NAMALWA (cell line): ENCODE measurements at places on chromosomes 16 and 17.

DNA sequence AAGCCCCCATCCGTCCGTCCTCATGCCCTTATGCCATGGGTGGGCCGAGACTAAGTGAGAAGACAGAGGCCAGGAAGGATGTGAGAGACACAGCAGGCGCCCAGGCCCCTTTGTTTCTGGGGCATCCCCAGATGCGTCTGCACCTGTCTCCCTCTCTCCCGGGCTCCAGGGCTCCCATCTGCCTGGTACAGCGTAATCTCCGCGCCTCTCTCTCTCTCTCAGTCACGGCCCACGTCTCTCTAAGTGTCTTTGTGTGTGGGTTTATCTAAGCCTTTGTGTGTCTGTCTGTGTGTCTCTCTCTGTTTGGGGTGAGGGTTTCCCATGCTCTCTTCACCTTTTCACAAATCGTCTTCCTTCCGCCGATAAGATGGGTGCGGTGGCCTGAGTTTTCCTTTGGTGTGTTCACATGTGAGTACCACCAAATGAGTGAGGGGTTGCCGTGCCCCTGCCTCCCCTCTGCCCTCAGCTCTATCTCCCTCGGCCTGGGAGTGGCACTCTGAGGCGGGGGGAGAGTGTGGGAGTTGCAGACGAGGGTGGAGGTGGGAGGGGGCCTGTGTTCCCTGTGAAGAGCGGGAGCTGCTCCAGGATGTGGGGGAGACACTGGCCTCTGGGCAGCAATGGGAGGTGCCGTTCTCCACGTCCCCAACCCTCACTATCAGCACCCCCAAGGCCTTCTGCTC lies 25.8 kb upstream of the ABCC3 start:
- no peak for DNase-seq

GRCh38 chr16:13305019-13305755 lies 403.8 kb downstream of the SHISA9 start:
- DNase-seq = no peak

DNA sequence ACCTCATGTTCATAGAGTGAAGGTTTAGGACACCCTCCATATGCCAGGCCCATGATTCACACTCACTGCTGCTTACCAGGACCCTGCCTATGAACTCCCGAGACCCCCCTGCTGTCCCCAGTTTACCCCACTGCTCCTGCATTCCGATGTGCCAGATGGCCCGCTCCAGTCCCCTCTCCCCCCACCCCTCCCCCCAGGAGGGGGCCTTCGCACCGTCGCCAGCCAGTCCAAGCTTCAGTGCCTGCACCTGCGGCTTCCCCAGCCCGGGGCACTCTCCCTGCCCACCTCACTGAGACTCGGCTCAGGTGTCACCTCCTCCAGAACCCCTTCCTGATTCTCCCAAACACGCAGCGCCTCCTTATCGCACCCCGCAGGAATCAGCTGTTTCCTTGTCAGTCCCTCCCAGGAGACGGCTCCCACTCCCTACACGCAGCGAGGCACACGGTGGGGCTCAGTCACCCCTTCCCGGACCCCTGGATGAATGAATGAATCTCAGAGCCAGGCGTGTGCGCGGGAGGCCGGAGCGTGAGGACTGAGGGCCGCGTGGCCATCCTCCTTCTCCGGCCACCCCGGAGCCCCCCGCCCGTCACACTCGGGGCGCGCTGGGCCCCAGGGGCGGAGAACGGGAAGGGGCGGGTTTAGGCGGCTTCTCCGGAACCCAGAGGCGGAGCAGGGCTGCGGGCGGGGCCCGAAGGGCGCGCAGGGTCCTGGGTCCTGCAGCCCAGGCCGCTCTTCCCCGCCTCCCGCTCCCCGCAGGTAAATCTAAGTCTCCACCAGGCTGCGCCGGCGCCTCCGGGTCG lies 1.6 kb downstream of the MYO1C start:
- peak; percentile 56 for DNase-seq

DNA sequence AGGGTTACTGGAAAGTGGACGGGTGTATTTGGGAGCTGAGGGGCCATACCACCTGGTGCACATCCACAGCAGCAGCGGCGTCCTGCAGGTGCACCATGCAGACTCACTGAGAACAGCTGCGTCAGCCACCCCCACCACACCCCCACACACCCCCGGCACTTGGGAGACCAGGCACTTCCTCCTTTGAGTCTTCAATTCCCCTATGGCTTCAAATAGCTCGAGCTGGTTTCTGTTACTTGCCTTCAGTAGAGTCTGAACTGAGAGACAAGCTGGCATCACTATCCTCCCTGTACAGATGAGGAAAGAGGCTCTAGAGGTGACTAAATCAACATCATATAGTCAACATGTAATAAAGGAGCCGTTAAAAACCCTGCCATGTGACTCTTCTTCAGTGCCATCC lies 15.4 kb downstream of the CUEDC1 start:
- peak; percentile 94 for DNase-seq

DNA sequence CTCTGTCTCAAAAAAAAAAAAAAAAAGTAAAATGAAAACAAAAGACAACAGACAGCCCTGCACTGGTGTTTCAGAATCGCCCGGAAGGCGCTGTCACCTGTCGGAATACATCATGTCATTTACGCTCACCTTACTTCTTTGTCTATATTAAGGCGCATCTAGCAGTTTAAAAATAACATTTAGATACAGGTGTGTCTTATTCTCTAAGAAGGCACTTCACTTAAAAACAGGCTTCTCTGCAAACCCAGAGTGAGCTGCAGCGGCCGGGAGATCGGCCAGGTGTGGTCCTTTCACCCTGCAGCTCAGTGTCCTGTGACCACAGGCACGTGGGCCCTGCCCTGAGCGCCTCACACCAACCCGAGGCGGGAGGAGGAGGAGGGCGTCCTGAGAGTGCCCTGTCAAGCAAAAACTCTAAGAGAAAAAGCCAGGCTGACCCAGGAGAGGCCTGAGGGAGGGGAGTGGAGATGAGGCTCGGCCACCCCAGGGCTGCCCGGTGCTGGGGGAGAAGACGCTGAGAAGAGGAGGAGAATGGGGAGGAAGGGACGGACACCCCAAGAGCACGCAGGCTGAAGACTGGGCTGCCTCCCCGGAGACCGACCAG lies 3.3 kb upstream of the LMF1 start:
- no peak for DNase-seq

- DNase-seq = no peak
These were observed 54.9 kb downstream of the RGS9 start for GRCh38 chr17:65191811-65192740.

DNA sequence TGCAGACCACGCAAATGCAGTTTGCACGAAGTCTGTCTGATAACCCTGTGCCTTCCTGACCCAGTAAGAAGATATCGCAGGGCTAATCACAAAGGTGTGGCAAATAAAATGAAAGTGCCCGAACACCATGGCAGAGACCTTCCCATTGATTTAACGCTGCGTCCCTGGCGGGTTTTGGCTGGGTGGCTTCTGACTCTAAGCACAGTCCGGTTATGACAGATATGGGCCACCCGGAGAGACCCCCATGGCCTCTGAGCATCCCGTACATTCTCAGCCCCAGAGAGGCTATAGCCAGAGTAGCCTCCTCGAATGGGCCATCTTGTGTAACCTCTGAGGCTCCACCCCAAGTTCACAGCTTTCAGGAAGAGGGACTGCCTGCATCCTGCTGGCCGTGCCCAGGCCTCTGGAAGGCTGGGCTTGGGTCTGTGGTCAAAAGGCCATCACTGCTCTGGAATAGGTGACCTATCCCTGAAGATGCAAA lies 5.5 kb downstream of the FOXC2 start:
- DNase-seq = no peak

GRCh38 chr17:60231691-60232090 lies 81.9 kb downstream of the CA4 start:
- DNase-seq = no peak

GRCh38 chr16:22386976-22387375 lies 12.6 kb upstream of the CDR2 start:
- DNase-seq = no peak

GRCh38 chr17:40958086-40958953 lies 8.4 kb downstream of the KRT39 start:
- no peak for DNase-seq

GRCh38 chr17:55641676-55642081 lies 81.0 kb downstream of the TMEM100 start:
- peak; percentile 81 for DNase-seq

GRCh38 chr16:86681031-86681756 lies 102.8 kb downstream of the FOXL1 start:
- no peak for DNase-seq

DNA sequence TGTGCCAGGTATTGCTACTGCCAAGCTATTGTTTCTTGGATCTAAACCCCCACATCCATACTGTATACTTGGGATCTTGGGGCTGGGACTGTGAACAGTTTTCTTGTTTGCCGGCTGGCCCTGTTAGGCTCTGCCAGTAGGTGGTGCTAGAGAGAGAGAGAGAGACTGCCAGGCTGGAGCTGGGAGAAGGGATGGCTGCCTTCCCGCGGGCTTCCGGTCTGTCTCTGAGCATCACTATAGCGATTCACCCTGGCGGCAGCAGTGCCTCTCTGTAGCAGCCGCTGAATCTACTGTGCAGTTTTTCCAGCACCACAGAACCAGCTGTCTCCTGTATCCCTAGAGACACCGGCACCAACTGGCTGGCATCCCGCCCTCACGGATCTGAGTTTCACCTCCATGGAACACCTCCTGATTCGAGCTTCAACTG lies 201.2 kb downstream of the UTP18 start:
- DNase-seq = peak; percentile 51

DNA sequence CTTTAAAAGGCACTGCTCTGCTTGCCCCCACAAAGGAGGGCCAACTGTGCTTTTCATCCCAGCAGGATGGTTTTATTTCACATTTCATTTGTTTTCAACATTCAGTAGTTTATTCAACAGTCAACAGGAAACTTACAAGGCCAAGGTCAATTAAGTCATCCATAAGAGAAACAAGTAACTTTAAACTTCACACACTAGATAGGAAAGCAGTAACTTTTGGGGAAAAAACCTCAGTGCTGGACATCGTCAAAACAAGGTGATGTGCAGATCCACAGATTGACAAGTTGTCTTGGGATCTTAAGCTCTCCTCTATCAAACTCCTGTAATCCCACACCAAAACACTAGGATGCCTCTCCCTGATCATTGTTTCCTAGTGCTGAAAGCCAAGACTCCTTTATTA lies 18.5 kb downstream of the NFE2L1 start:
- DNase-seq = no peak

DNA sequence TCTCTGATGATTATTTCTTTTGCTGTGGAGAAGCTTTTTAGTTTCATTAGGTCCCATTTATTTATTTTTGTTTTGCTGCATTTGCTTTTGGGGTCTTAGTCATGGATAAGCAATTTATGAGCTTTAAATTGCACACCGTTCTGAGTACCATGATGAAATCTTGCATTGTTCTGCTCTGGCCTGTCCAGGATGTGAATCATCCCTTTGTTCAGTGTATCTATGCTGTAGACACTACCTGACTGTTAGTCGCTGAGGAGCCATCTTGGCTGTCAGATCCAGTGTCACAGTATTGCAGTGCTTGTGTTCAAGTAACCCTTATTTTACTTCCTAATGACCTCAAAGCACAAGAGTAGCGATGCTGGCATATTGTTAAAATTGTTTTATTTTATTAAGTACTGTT lies 218.0 kb upstream of the CNTNAP4 start:
- DNase-seq = no peak

DNA sequence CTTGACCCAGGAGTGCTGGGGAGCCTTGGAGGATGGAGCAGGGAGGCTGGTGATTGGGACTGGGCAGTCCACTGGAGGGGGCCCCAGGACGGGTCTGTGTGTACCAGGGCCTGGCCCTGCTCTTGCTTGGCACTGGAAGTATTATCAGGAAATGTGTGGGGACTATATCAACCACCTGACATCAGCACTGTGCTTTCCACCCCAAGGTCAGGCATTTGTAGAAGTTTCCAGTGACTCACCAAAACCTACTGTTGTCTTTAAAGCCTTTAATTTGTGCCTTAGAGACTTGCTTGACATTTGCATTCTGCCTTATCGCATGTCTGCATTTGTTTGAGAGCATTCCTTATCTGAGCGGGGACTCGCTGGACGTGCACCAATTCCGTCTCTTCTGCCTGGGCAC lies 323.1 kb downstream of the FOXL1 start:
- no peak for DNase-seq

GRCh38 chr16:10188236-10188635 lies 6.0 kb upstream of the GRIN2A start:
- no peak for DNase-seq

DNA sequence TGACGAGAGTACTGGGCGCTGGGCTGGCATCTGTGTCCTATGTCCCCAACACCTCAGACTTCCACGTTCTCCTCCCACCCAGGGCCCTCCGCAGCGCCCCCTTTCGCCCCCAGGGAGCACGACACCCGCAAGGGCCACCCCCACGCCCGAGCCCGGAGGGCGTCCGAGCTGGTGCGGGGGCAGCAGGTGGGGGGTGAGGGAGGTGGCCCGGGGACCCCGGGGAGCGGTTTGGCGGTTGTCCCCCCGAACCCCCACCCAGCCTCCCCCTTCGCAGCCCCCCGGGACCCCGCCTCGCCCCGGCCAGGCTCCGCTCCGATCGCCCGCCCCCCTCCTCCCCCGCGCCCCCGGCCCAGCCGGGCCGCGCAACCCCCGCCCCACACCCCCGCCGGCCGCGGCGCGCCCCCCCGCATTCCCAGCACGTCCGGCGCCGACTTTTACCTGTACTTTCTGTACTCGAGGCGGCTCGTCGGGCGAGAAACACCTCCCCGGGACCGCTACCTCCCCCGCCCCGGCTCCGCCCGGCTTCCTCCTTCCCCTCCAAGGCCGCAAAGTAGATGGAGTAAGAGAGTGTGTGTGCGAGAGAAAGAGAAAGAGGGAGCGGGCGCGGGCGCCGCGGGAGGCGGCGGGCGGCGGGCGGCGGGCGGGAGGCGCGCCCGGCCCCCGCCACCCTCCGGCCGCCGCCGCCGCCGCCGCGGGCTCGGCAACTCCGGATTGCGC lies 901 bp downstream of the CDYL2 start:
- no peak for DNase-seq

- no peak for DNase-seq
These were observed 35.6 kb downstream of the TPSG1 start for GRCh38 chr16:1189455-1189854.

- DNase-seq = no peak
These were observed 17.8 kb upstream of the NTN1 start for GRCh38 chr17:9003355-9004131.

GRCh38 chr17:41738801-41739112 lies 4.3 kb upstream of the HAP1 start:
- no peak for DNase-seq

DNA sequence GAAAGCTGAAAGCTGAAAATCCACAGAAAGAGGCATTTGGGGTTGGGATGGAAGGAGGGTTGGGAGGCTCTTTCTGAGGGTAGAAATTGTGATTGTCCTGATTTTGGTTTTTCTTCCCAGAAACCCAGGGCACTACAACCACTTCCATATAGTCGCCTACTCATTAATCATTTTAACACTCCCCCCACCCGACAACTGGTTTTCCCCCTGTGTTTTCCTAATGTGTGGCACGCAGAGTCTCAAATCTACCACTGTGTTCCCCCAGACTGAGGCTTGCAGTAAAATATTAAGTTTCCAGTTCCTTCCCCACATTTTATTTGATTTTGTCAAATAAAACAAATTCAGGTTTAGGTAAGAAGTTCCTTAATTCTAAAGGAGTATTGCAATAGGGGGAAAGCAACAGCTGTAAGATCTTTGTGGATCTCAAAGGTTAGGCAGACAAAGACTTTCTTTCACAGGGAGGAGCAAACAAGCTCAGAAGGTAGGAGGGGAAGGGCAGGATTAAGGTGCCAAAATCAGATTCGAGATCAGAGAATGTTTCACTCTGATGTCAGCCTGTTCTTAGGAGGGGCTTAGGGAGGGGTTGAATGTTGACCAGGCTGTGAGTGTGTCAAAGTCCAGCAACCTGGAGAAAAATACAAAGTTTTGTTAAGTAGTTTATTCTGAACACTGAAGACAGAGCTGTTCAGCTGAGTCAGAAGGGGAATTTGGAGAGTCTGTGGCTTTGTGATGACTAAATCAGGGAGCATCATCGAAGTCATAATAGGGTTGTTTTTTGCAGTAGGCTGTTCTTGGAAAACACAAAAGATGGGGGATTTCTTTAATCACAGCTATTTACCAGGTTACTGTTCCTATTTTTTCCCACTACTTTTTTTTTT lies 3.6 kb downstream of the ZNF267 start:
- DNase-seq = no peak
